ENCODE measurements at places on chromosomes 2 and 18.

GRCh38 chr2:20884829-20885228 is 61.9 kb upstream of the LDAH start:
- no peak for DNase-seq

GRCh38 chr2:126518196-126518595 is 137.8 kb upstream of the GYPC start:
- no peak for DNase-seq

DNA sequence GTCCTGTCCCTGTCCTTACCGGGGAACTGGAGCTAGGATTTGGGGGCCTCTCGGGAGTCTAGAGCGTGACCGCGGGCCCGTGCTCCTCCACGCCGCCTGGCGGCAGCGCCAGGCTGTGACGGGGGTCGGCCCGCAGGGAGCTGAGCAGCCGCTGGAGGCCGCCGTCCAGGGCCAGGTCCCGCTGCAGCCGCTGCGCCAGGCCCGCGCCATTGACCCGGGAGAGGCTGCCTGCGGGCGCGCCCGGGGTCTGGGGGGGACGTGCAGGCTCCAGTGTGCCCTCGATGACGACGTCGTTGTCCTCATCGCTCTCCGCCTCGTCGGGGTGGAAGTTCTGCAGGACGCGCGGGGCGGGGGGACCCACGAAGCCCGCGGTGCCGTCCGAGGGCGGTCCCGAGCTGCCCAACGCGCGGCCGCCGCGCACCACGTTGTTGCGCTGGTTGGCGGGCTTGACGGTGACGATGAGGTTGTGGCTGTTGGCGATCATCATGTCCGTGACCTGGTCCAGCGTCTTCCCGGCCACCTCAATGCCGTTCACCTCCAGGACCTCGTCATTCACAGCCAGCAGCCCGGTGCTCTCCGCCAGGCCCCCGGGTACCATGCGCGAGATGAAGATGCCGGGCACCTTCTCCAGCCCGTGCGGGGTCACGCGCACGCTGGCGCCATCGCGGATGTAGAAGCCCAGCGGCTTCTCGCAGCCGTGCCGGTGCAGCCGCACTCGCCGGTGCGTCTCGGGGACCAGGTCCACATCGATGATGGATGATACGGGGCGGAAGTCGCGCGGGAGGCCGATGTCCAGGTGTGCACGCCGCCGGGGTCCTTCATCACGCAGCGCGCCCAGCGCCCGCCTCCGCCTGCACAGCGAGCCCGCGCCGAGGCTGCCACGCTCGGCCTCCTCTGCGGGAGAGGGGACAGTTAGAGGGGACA is 50.9 kb downstream of the ADNP2 start:
- DNase-seq, result peak; percentile 40

GRCh38 chr2:45205985-45206384 is 196.7 kb upstream of the SIX2 start:
- DNase-seq, result no peak

- DNase-seq, result no peak
These were observed 4.1 kb upstream of the LOXHD1 start for GRCh38 chr18:46660957-46661749.

GRCh38 chr2:105888625-105889024 is 143.9 kb downstream of the NCK2 start:
- no peak for DNase-seq

- no peak for DNase-seq
These were observed 112.3 kb downstream of the RAB3GAP1 start for GRCh38 chr2:135164431-135164830.

GRCh38 chr2:148993351-148993750 is 45.1 kb upstream of the LYPD6B start:
- DNase-seq, result no peak

DNA sequence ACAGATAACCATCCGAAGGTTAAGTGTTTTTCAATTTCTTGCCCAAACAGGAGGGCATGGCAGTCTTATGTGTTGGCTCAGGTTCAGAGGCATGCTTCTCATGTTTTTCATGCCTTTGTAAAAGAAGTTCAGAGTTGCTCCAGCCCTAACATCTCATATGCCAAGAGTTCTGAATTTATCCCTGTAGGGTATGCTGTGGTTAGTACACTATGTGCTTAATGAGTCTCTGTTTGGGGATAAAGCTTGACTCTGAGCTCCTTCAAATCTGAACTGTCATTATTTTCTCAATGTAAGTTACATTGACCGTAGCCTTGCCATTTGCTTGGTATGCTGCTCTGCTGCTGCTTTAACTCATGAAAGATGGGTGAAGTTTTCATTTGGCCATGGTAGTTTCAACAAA is 67.9 kb upstream of the PNPT1 start:
- DNase-seq, result no peak

GRCh38 chr2:11984316-11985158 is 238.1 kb downstream of the LPIN1 start:
- no peak for DNase-seq
